ENCODE measurements at places on chromosomes 4 and X.

- no peak for DNase-seq
Observed at GRCh38 chr4:31592293-31592692, 872.1 kb downstream of the PCDH7 start.

GRCh38 chr4:90442619-90443018 lies 315.4 kb downstream of the CCSER1 start:
- DNase-seq = no peak

- no peak for DNase-seq
Observed at GRCh38 chr4:137534516-137534915, 2.2 kb upstream of the PCDH18 start.

DNA sequence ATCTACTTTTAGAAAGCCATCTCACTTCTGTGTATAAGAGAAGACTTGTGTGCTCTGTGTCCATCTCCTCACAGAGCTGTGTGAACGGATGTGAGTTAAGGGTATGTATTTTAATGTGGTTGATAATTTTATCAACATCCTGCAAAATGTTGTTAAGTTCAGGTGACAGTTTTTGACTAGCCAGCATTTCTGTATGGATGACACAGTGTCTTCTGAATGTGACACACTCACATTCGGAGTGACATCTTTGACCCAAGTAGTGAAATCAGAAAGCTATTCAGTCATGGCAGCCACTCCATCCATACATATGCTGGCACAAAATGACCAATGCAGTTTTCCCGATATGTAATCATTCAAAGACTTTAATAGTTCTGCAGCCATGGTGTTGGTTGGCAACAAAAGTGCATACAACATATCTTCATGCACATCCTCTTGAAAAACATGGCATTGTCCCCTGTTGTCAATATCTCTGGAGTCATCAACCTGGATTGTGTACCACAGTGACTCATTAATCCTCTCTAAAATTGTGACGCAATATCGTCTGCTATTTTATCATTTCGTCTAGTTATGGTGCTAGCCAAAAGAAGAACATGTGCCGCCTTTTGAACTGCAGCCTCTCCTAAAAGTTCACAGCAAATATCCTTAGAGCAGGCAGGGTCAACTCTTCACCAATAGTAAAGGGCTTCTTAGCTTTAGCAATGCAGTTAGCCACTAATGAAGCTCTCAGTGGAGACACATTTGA lies 6.8 kb upstream of the FGF2 start:
- no peak for DNase-seq

GRCh38 chr4:61428950-61429349 lies 228.8 kb downstream of the ADGRL3 start:
- DNase-seq = no peak

DNA sequence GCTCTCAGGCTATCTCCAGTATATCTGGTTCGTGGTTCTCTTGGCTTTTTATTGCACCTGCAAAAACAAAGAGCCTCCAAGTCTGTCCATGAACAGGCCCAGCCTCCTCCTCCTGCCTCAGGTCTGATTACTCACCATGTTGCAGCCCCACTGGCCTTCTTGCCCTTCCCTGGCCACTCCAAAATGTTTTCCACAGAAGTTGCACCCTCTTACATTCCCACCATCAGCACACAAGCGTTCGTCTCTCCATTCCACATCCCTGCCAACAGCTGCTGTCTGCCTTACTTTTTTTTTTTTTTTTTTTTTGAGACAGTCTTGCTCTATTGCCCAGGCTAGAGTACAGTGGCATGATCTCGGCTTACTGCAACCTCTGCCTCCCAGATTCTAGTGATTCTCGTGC lies 86.7 kb downstream of the RFC1 start:
- no peak for DNase-seq

DNA sequence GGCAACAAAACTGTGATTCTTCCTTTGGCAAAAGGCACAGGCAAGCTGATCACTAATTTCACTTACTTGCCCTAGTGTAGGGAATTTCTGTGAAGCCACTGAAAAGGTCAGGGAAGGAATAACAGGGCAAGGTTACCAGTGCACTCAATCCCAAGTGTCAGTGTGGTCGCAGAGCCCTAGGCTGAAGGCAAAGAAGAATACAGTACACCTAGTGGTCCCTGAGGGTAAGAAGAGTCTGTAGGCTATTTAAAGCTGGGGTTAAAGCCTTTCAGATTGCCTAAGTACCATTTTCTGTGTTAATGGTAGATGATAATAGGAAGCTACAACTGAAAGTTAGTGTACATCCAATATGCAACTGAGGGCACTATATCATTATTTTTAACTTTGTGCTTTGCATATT lies 173.6 kb upstream of the NRK start:
- no peak for DNase-seq

- no peak for DNase-seq
Observed at GRCh38 chrX:102976793-102977495, 39.9 kb downstream of the RAB40AL start.

GRCh38 chrX:43493756-43494155 lies 162.3 kb upstream of the MAOA start:
- no peak for DNase-seq

DNA sequence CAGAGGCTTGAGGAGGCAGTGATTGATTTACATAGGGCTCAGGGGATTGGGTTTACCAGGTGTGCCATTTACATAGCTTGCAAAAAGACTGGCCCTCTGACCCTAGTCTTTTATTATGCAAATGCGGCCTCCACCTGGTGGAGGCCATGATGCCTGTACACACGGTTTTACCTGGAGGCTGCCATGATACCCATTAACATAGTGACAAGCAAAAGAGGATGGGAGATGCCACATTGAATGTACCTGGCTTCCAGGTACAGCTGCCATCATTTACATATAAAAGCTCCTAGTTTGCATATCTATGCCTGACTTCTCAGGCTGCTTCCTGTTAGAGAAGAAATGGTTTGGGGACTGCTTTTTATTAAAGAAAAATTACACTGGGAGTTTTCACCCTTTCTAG lies 72.0 kb downstream of the NEXMIF start:
- DNase-seq = no peak

DNA sequence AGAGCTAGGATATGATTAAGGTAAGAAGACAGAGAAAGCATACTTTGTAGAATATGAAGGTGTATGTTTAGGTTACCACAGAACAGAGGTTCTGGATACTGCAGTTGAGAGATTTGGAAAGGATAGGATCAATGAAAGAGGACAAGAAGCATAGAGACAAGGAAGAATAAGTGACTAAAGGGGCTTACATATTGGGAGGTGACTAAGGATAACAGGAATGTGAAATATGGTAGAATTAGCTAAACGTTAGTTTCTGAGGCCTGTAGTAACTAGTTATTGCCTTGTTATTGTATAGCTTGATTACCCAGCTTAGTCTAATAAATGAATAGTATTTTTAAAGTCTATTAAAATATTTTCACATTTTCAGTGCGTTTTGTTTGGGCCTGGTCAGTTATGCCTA lies 38.2 kb downstream of the CENPI start:
- no peak for DNase-seq

- DNase-seq = no peak
Observed at GRCh38 chr4:66704243-66704642, 841.1 kb downstream of the CENPC start.

- no peak for DNase-seq
Observed at GRCh38 chr4:8033067-8033755, 93.5 kb upstream of the AFAP1 start.

DNA sequence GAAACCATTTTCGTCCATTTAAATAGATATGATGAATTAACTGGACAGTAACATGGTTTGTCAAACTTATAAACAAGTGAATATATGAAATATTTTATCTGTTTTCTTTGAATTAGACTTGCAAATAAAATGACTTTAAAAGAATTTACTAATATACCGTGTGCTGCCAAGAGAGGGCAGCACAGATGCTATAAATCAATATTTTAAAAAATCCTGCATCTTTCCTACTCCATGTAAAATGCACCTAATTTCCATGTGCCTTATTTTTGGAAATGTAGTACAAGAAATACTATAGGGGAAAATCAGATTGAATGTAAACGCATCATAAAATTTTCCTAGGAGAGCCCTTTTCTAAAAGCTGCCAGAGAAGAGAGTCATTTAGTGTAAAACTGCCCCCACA lies 62.2 kb downstream of the PRKX start:
- no peak for DNase-seq

DNA sequence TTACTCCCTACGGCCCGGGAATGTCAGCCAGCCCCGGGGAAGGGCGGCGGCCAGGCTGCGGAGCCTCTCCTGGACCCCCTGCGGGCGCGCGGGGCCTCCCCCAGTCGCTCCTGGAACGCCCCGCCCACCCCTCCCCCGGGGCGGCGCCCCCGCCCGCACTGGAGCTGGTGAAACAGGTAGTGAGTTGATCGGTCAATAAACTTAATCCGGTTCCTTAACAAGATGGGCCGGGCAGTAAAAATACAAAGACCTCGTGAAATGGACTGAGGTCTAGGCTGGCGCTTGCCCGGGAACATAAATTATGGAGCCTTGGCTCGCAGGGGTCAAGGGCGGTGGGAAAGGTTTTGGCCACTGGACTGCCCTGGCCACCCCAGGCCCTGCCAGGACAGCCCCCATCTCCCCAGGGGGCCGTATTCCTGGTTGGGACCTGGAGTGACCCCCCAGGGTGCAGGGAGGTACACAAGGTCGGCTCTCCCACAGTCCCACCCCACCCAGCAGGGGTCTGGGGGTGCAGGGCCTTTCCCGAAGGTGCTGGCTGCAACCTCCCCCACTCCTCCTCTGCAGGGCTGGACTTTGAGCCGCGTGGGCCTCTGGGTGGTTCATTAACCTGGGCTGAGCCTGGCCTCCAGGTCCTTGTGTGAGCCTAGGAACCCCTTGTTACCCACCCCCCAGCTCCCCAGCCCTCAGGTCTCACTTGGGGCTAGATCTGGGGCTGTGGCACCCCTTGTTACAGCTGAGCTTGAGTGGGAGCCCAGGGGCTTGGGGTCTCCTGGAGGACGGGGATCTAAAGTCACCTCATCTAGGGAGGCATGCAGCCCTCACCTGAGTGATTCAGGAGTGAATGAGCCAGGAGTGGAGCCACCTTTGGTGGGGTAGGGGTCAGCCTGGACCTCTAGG lies 2.5 kb downstream of the FGFR3 start:
- DNase-seq = no peak

DNA sequence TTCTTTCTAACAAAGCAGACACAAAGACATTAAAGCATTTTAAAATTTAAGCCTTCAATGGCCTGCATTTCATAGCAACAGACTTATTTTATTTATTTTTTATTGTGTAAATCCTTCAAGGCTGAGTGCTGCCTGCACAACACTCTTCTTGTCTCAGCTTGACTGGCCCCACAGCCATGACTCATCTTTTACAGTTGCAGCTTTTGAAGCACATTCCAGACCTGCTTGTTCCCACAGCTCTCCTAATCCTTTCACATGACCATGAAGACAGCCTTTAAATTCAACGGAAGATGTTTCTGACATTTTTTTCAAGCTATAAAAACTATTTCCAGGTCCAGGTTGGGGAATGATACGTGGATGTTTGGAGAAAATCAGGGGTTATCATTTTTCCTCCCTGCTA lies 276.9 kb upstream of the TACR3 start:
- DNase-seq = no peak

GRCh38 chr4:89067417-89067816 lies 10.4 kb upstream of the FAM13A start:
- no peak for DNase-seq

- no peak for DNase-seq
Observed at GRCh38 chr4:82891707-82892466, 934 bp upstream of the SEC31A start.

DNA sequence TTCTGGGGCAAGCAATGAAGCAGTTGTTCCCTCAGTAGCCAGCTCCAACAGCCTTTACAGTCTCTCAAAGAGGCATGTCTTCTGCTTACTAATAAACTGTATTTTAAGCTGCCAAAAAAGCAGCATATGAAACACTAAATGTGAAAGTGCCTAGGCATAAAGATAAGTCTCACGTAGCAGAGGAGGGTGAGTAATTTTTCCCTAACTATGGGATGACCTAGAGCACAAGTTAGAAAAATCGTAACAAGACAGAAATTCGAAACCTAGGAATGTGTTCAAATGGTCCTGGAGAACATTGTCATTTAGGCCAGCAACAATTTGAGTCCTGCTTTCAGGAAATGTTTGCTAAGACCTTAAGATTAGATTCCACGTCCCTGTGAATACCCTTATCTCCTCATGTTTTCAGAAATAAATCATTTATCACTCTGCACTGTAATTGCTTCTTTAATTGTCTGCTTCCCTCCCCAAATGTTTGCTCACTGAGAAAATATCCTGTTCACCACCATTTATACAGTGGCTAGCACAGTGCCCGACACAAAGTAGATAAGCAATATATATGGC lies 222.2 kb downstream of the KCNIP4 start:
- DNase-seq = no peak
